ENCODE measurements at places on chromosomes 1 and 21.

DNA sequence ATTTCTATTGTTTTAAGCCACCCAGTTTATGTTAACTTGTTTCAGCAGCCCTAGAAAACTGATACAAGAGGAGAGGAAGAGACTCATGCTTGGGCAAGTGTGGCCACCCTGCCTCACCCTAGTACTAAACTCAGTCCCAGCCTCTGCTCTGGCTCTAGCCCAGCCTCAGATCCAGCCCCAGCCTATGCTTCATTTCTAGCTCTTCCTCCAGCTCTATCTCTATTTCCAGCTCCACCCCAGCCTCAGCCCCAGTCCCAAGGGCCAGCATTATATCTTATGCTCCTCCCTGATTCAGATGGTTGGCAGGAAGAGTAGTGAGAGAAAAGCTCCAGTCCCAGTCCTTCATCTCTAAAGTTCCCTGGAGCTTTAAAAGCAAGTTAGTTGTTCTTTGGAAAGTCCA, 535.5 kb downstream of the PTPRC start:
- DNase-seq, result no peak

GRCh38 chr21:35203093-35203977, 154.2 kb upstream of the RUNX1 start:
- no peak for DNase-seq

DNA sequence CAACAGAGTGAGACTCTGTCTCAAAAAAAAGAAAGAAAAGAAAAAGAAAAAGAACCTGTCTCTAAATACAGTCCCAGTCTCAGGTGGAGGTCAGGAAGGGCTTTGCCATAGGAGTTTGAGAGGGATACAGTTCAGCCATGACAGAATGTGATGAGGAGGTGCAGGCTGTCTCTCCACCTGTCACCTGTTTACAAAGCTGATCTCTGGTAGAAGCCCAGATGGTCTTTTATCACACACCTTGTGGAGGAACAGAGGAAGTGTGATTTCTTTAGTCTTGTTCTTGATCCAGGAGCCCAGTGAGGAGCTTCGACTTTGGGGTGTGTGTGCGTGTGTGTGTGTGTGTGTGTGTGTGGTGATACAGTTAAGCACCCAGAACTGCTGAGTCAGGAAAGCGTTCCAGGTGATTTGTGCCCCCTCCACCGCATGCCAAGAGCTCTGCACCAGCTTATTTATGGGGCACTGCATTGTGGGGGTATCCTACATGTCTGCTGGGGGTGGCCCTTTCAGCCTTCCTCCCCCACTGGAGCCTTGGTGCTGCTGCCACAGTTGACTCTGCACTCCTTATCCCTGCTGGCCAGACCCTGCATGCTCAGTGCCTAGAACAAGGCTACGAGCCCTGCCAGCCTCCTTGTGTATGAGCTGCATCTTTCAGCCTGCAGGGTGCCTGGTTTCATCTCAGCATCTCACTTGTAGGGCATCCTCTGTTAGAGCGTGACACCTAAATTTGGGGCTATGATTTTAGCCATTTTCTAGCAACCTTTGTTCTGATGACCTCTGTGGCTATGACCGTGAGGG, 19.3 kb downstream of the DOP1B start:
- DNase-seq, result no peak

DNA sequence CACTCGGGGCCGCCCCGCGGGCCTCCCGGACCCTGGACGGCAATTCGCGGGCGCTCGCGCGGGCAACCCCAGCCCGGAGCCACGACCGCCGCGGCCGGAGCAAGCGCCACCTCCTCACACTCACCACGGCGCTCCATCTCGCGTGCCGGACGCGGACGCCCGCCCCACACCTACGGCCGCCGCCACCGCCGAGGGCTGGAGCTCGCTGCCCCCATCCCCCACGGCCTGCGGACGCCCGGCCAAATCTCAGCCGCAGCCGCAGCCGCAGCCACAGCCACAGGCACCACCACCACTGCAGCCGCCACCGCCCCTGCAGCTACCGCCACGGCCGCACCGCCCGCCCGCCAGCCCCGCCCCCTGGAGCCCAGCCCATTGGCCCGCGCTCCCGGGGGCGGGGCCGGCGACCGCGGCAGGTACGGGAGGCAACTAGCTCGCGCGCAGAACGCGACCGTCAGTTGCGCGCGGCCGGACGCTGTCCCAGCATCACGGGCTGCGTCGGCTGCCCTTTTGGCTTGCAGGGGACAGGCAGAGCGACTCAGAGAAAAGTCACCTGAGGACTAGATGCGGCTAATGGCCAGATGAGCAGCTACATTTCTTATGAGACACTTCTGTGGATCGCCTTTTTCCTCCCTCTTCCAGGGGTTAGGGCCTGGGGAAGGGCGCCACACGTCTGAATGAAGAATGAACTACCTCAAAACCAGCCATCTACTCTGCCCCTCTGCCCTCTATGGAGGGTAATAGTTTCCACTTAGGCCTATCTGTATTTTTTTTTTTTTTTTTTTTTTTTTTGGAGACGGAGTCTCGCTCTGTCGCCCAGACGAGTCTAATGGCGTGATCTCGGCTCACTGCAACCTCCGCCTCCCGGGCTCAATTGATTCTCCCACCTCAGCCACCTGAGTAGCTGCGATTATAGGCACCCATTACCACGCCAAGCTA, at the start of gene ARHGAP29:
ARHGAP29 (minus strand) TSS at position 294 of the 936 bp plus-strand sequence. CDS start 5,973 bp downstream, outside the sequence.
- DNase-seq, result no peak

- no peak for DNase-seq
Observed at GRCh38 chr1:41476807-41477361, 7.6 kb downstream of the EDN2 start.

Data from caudate nucleus (tissue), 63 donors.